ENCODE measurements at places on chromosomes 1 and 21.

DNA sequence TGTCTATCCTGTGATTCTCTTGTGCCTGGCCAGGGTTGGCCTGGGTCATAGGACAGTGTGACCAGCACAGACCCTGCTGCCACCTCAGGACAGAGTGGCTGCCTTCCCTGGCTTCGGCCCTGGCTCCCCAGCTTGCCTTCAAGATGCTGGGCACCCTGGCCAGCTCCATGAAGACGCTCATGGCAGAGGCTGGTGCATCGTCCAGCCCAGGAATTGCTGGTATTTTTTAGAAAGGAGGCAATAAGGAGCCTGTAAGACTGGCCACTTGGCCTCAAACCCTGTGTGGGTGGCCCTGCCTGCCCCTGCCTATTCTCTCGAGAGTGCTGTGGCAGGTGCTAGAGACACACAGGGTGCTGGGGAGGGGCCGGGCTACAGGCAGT, 70.4 kb upstream of the ACTRT2 start:
- no peak for DNase-seq

- no peak for DNase-seq
These were observed 132.0 kb upstream of the CTTNBP2NL start for GRCh38 chr1:112264010-112264409.

GRCh38 chr1:222014001-222014400, 272.1 kb upstream of the DUSP10 start:
- no peak for DNase-seq

DNA sequence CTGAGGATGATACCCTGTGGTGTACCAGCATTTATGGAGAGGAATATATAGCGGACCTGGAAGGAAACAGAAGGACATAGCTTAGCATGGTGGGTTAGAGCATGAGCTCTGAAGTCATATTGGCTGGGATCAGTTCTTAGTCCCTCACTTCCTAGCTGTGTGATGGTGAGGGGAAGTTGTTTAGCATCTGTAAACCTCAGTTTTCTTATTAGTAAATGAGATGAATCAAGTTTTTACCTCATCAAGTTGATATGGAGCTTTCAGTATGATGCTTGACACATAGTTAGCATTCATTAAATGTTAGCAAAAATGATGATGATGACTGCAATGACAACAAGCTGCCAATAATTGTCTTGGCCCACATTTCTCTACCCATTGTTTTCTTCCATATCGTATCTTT, 84.8 kb downstream of the NEK7 start:
- no peak for DNase-seq

GRCh38 chr1:181153634-181153961, 65.1 kb downstream of the IER5 start:
- no peak for DNase-seq

- DNase-seq: no peak
These were observed 46.2 kb downstream of the USP25 start for GRCh38 chr21:15775981-15776380.

DNA sequence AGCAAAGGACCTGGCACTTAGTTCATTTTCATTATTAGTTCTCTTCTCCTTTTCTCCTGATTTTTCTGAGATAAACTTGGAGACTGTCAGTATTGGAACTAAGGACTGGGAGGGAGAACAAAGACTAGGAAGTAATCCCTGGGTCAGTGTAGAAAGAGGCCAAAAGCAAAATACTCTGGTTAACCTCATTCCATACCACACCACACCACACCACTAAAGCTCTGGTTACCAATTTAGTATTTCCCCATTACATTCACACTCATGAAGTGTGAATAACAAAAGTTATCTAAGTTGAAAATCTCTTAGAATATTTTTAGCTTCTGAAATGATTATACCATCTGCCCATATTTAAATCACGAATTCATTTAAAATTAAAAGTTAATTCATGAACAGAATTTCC, 68.9 kb upstream of the DMRTA2 start:
- no peak for DNase-seq
